ENCODE measurements at places on chromosomes 13 and 19.

- no peak for DNase-seq
Observed at GRCh38 chr19:1384085-1384462, 367 bp downstream of the NDUFS7 start.

DNA sequence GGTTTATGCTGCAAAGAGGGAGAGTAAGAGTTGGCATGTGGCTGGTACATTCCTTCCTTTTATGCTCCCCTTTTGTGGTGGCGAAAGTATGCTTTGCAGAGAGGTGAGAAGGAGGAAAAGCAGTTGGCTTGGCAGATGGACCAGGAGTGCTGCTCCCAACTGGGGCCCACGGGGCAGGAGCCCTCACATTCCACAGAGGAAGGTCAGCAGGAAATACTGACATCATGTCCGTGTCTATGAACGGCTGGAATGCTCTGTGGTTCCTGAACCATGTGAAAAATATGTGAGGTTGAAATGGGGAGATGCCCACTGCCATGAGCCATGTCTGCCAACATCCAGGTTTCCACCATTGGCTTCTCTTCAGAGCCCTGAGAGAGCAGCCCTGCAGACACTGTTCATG, 33.3 kb upstream of the GAS6 start:
- DNase-seq, result no peak

- no peak for DNase-seq
Observed at GRCh38 chr19:17118957-17119356, 43.4 kb downstream of the MYO9B start.

GRCh38 chr13:40388617-40389016, 277.8 kb downstream of the FOXO1 start:
- DNase-seq, result no peak

DNA sequence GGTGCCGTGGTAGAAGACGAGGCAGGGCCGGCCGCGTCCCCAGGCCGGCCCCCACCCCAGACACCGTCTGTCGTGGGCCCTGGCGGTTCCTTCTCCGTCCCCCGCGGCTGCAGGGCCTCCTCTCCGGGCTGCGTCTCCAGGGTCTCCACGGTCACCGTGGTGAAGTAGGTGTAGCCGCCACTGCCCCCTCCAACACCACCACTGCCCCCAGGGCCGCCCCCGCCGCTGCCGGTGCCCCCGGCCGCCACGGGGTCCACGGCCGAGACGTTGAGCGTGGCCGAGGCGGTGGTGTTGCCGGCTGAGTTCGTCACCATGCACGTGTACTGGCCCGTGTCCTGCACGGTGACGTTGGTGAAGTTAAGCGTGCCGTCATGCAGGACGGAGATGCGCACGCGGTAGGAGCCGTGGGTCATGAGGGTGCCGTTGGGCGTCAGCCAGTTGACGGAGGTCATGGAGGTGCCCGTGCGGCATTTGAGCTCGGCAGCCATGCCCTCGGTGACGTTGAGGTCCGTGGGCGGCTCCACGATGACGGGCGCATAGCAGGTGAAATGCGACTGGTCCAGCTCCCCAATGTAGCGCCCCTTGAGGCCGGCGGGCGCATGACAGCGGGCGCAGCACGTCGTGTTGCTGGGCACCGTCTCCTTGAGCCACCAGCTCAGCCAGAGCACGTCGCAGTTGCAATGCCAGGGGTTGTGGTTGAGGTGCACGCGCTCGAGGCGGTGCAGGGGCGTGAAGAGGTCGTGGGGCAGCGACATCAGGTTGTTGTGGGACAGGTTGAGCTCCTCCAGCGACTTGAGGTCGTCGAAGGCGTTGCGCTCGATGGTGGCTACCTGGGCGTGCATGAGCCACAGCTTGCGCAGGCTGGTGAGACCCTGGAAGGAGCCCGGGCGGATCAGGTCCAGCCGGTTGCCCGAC, 4.6 kb upstream of the ASPDH start:
- no peak for DNase-seq
